ENCODE measurements at places on chromosomes 13 and 19. TPM values are rescaled to one million over a fixed set of nuclear protein-coding genes. Genes with fewer than 3 reads are reported as not detected.

DNA sequence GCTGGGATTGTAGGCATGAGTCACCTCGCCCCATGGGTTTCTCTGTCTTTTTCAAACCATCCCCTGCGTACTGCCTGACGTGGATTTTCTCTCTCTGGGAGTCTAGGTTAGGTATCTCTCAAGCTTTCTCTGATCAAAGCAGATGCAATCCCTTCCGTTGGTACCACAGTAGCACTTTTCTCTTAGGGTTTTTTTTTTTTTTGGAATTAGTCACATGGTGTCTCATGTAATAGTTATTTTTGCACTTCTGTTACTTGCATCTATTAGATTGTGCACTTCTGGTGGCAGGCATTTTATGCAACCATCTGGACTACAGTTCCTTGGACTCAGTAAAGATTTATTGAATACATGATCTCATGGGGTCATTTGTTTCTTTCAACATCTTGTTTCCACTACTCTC lies 72.1 kb downstream of the GPC6 start:
- no peak for DNase-seq

DNA sequence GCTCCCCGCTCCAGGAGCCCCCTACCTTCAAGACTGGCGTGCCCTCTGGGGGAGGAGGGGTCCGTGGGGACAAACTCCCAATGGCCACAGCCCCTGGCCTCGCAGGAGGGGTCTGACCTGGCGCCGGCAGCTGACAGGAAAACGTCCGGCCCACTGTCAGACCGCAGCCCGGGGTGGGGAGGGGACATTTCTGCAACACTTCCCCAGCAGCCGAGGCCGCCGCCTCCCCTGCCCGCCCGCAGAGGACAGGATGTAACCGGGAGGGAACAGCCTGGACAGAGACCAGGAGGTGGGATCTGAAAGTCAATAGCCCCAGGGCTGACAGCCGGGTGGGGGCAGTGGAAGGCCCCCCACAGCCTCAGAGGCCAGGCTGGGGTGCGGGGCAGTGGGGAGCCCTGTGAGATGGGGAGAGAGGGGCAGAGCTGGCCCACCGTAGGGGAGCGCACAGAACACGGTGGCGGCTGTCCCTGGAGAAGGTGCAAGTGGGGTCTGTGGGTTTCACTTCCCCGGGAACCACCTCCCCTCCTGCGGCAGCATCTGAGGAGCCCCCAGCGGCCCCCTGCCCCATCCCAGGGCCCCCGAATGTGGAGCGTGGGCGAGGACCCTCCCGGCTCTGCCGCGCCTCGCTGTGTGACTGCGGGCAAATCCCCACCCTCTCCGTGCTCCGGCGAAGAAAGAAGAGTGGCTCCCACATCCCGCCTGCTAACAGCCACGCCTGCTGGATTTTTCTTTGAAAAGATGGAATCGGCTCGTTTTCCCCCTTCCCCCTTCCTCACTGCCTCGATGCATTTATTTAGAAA lies at the start of gene PEAK3:
Gene PEAK3, minus strand, starts transcription at position 114 of the 800 bp plus-strand sequence. CDS start 1,244 bp downstream, outside the sequence.
- DNase-seq = peak; percentile 91

GRCh38 chr13:90883592-90883991 lies 463.9 kb upstream of the MIR17HG start:
- DNase-seq = no peak

DNA sequence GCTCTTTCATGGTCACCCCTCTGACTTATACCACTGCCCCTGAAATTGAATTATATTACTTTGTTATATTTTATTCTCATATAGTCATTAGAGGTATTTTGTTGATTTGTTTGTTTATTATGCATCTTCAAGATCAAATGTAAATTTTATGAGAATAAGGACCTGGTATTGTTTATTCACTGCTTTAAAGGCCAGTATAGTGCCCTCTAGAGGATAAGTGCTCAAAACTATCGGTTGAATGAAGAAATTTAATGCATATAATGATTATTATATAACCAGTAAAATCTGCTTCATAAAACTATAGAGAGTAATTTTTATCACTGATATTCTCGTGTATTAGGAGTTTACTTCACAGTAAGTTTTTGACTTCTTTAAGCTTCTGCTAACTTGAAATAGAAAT lies 1401.9 kb downstream of the SLITRK1 start:
- DNase-seq = no peak

DNA sequence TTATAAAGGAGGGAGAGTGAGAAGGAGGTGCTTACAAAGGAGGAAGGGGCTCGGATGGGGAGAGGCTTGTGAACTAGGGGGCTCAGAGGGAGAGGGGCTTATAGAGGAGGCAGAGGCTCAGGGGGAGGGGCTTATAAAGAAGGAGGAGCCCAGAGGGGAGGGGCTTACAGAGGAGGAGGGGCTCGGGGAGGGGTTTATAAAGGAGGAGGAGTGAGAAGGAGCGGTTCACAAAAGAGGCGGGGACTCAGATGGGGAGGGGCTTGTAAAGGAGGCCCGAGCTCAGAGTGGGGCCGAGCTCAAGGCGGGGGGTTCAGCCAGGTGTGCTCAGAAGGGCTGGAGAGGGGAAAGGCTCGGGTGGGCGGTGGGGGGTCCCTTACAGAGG lies 500 bp downstream of the SMIM24 start:
- no peak for DNase-seq

GRCh38 chr19:39407660-39408391 lies 1.2 kb downstream of the ZFP36 start:
- DNase-seq = peak; percentile 83

GRCh38 chr13:23771552-23771951 lies 117.6 kb downstream of the MIPEP start:
- no peak for DNase-seq

The LENG9 gene
- total RNA-seq = 7.3 TPM

DNA sequence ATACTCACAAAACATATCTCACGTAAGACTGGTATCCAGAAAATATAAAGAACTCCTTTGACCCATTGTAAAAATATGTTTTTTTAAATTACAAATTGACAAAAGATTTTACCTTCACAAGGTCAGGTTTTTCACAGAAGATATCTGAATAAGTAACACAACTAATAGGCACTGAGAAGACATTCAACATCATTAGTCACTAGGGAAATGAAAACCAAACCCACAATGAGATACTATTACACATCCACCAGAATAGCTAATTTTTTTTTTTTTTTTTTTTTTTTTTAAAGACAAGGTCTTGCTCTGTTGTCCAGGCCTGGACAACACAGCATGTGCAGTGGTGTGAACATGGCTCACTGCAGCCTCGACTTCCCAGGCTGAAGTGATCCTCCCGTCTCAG lies 157.5 kb downstream of the MIPEP start:
- DNase-seq = no peak

DNA sequence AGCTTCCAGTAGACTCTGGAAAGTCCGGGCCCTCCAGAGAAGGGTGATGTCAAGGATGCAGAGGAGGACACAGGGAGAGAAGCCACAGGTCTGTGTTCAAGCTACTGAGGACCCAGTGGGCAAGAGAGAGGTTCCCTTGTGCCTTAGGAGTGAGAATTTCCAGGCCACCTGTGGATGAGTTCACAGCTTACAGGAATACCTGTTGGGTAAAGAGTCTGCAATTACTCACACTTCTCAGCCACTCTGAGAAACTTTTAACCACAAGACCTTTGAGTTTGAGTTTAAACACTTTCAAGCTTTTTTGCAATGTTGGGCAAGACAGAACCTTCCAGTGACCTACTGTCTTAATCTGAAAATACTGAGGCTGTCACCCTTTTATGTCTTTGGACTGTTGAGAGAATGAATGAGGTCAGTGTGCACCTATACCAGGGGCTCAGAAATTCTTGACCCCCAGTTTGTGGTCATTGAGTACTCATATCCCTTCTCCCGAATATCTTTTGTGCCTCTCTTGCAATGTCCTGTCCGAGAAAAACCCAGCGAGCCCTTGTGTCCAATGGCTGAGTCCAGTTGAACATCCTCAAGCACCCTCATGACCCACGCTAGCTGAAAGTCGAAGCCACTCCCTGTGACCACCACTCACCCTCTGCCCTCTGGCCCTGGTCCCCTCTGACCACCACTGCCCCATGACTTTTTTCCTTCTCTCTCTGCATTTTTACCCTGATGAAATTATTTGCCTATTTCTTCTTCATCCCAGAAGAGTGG lies 368.5 kb upstream of the ZNF507 start:
- no peak for DNase-seq

The DAND5 gene
- 0.32 TPM for total RNA-seq

The RCBTB2 gene
- total RNA-seq = 20.1 TPM

DNA sequence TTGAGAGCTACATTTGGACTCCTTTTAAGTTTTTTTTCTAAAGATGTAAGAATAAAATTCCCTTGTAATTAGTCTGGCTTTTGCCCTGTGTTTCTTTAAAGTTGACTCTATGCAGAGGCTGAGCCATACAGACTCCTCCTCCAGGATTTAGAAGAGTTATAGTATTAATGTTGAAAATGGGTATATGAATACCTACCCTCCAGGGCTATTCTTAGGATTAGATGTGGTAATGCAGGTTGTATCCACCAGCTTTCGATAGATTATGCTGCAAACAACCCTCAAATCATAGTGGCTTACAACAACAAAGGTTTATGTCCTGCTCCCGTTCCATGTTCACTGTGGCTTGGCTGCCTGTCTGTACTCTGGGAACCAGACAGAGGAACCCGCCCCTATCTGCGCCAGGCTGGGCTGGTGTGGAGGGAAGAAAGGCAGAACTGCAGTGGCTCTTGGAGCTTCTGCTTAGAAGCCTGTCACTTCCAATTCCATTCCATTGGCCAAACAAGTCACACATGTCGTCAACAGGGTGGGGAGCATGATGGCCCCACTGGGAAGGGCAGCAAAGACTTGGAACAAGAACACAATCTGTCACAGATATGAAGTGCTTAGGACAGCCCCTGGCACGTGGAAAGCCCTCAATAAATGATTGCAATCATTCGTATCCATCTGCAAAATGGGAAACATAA lies 290.8 kb downstream of the FOXO1 start:
- DNase-seq = no peak

GRCh38 chr19:33332248-33332647 lies 29.9 kb upstream of the CEBPA start:
- peak; percentile 54 for DNase-seq

- DNase-seq = no peak
These were observed 595.5 kb downstream of the SLITRK1 start for GRCh38 chr13:83286737-83287136.

GRCh38 chr13:25468325-25469168 lies 96.8 kb downstream of the ATP8A2 start:
- no peak for DNase-seq

GRCh38 chr19:29667901-29668341 lies 2.7 kb downstream of the PLEKHF1 start:
- DNase-seq = no peak

The CEACAM3 gene
- 4.3 TPM for total RNA-seq

GRCh38 chr13:48501705-48502104 lies 31.2 kb downstream of the RCBTB2 start:
- DNase-seq = no peak

- no peak for DNase-seq
These were observed 44.0 kb upstream of the FLT1 start for GRCh38 chr13:28538932-28539331.

DNA sequence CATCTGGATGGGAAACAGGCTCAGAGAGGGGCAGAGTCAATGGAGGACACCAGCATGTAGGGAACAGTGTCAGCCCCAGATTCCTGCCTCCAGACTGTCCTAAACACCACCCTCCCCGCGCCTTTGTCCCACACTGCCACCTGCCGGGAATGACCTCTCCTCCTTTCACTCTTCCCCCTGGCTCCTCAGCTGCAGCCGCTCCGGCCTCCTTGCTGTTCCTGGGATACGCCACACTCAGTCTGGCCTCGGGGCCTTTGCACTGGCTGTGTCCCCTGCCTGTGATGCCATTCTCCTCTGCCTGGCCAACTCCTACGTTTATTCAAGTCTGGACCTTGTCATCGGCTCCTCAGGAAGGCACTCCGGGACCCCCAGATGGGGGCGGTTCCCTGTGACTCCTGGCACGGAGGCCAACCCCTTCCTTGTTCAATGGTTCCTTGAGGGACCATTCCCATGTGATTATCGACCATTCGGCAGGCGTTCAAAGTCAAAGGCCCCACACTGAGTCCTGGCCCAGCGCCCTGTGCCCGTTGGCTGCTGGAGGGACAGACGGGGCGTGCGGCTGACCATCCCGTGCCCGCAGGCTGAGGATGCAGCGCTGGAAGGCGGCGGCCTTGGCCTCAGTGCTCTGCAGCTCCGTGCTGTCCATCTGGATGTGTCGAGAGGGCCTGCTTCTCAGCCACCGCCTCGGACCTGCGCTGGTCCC lies 15.8 kb downstream of the FUT6 start:
- no peak for DNase-seq

DNA sequence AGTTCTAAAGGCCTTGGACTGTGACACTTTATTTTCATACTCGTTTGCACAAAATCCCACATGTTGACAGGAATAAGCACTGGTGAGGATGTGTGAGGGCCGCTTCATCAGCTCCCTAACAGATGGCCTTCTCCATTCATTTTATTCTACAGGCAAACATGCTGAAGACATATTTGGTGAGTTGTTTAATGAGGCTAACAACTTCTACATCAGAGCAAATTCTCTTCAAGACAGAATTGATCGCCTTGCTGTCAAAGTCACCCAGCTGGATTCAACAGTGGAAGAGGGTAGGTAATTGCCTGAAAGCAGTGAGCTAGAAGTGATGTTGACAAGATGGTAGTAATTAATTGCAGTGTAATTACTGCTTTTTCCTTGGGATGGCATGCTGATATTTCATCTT lies 95.7 kb downstream of the GPR12 start:
- DNase-seq = no peak

The FPR3 gene
- 62.3 TPM for total RNA-seq

GRCh38 chr13:99320693-99321481 lies 13.7 kb upstream of the GPR183 start:
- no peak for DNase-seq

- DNase-seq = no peak
These were observed 643.6 kb upstream of the SLITRK1 start for GRCh38 chr13:84525865-84526264.

DNA sequence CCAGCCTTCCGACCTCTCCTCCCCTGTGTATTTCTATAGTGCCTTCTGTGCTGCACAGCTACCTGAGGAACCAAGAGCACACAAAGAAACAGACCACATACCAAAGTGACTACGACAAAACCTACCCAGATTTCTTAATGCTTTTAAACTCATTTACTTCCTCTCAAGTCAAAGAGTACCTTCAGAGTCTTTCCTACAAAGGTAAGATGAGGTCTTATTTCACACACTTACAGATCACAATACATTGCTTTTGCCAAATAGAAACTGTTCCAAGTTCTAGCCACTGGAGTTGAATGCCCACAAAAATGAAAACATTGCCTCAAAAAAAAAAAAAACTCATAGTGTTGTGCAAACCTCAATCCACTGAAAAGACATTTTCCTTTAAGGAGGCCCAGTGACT lies 36.4 kb downstream of the TEX26 start:
- DNase-seq = no peak

The ZNF66 gene
- total RNA-seq = 7.6 TPM

- DNase-seq = no peak
These were observed 39.9 kb downstream of the MBNL2 start for GRCh38 chr13:97262058-97262457.

The PPM1N gene
- total RNA-seq = 1.8 TPM

- DNase-seq = no peak
These were observed 63.7 kb downstream of the SPATA13 start for GRCh38 chr13:24224232-24224680.

GRCh38 chr19:13844130-13844631 lies 32.8 kb upstream of the NANOS3 start:
- no peak for DNase-seq
